ENCODE measurements at places on chromosomes 6 and 20. TPM values are rescaled to one million over a fixed set of nuclear protein-coding genes. Genes with fewer than 3 reads are reported as not detected.

The LTA gene
- not detected for total RNA-seq

The SCGN gene
- total RNA-seq: not detected

The CCN6 gene
- total RNA-seq: not detected

The RBM38 gene
- 25.8 TPM for total RNA-seq

The TFAP2D gene
- not detected for total RNA-seq

The TMEM244 gene
- total RNA-seq: not detected

The WFDC2 gene
- total RNA-seq: not detected

The BANF2 gene
- total RNA-seq: not detected

The HMGCLL1 gene
- not detected for total RNA-seq

The LIME1 gene
- 2.9 TPM for total RNA-seq

The BTN1A1 gene
- total RNA-seq: not detected

The SLC22A23 gene
- 29.7 TPM for total RNA-seq

The EPM2A gene
- 7.6 TPM for total RNA-seq

The SLC22A2 gene
- not detected for total RNA-seq

The MRPS10 gene
- total RNA-seq: 37.2 TPM

The LTB gene
- total RNA-seq: 3.9 TPM

The CCM2L gene
- total RNA-seq: 16.7 TPM

The TFAP2B gene
- total RNA-seq: not detected

The LRP11 gene
- total RNA-seq: 13.7 TPM

The UNC5CL gene
- total RNA-seq: not detected

The RAET1L gene
- not detected for total RNA-seq

The RAB32 gene
- total RNA-seq: 79.6 TPM

The LY86 gene
- not detected for total RNA-seq

The EPB41L1 gene
- 24.5 TPM for total RNA-seq

The SPAG4 gene
- total RNA-seq: 6.9 TPM

The MATN4 gene
- not detected for total RNA-seq

The GRM1 gene
- not detected for total RNA-seq

The SPATS1 gene
- total RNA-seq: not detected

The PFDN4 gene
- 82.0 TPM for total RNA-seq

The FNDC1 gene
- under 0.01 TPM for total RNA-seq

The MEP1A gene
- not detected for total RNA-seq

The CLVS2 gene
- total RNA-seq: not detected

The FAM83B gene
- not detected for total RNA-seq

The TMEM63B gene
- 38.6 TPM for total RNA-seq

The RSPH9 gene
- 0.19 TPM for total RNA-seq

The CLPSL2 gene
- not detected for total RNA-seq

The FAM83D gene
- 16.0 TPM for total RNA-seq

The SLC24A3 gene
- not detected for total RNA-seq

The AGPAT4 gene
- 11.0 TPM for total RNA-seq

The CHMP4B gene
- total RNA-seq: 51.3 TPM

The RNF182 gene
- total RNA-seq: 4.3 TPM

The KCNK15 gene
- total RNA-seq: not detected

The LCA5 gene
- 5.5 TPM for total RNA-seq

The TCP11 gene
- total RNA-seq: not detected

The NOTCH4 gene
- 53.6 TPM for total RNA-seq

The SAPCD1 gene
- total RNA-seq: not detected

The MYH7B gene
- total RNA-seq: not detected

Data from vein endothelial cell (primary cell).